Suppressor macrophage treated with lipopolysaccharide for 4 hours (primary cell): ENCODE measurements at places on chromosomes 2 and 18.
A peak's percentile ranks its signal among the peaks of the same experiment; 100 is the strongest.

DNA sequence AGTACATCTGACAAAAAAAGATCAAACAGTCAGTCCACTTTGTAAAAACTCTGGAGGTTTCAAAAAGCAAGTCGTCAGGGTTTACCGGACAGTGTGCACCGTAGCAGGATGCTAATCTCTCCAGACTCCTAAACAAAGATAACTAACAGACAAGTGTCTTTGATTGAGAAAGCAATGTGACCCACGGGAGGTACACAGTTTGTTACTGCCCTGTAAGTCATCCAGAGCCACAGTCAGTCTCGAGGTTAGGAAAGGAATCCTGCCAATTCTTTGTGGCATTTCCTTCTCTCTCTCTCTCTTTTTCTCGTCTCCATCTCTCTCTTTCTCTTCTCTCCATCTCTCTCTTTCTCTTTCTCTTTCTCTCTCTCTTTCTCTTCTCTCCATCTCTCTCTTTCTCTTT is 42.8 kb downstream of the LRRTM4 start:
- no peak for DNase-seq

- DNase-seq, result no peak
Measured at GRCh38 chr18:25223211-25223610, 128.8 kb downstream of the ZNF521 start.

- no peak for DNase-seq
Measured at GRCh38 chr18:36650906-36651305, 177.9 kb downstream of the TPGS2 start.

DNA sequence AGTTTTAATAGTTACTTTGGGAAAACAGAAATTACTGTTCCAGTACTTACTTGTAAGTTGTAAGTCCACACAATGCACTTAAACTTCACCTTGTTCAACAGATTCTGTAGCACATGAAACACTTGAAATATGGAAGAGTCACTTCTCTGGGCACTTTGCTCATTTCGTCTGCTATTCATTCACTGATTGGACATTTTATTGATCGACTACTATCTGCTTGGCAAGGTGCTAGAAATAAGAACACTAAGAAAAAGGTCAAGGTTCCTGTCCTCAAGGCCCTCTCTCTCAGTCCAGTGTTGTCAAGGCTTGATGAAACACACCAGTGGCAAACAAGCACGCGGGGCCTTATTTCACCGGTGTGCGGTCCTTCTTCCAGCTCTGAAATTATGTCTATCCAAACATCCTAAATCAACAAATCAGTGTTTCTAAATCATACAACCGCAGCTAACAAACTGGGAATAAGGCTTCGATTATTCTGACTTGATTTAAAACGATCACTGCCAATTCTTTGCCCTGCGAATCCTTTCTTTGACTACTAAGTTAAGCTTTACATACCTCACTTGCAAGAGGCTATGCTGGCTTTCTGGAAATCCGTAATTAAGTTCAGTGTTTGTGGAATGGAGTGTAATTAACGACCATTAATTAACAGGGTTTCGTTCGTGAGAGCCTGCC is 780 bp upstream of the ITGAV start:
- no peak for DNase-seq

GRCh38 chr2:119488245-119489214 is 35.8 kb downstream of the SCTR start:
- DNase-seq, result no peak

- peak; percentile 33 for DNase-seq
Measured at GRCh38 chr2:181465676-181466375, 8.6 kb downstream of the ITGA4 start.
